A673 (cell line): ENCODE measurements at places on chromosomes 1 and 21.

- DNase-seq = no peak
Measured at GRCh38 chr1:58574816-58575215, 2.2 kb downstream of the TACSTD2 start.

DNA sequence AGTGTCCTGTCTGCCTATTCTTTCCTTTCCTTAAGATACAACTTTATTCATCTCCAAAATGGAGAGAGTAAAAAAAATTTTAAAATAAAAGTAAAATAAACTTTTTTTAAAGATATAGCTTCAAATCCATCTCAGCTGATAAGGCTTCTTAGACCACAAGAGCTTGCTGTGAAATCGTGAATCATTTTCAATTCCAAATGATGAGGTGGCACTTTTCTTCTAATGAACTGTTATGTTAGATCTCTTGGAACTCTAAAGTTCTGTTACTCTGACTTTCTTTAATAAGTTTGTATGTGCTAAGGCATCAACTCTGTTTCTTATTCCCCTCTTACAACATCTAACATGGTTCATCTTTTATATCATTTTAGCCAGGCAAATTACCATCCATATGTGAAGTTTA lies 4.5 kb downstream of the SH3GLB1 start:
- DNase-seq = no peak

DNA sequence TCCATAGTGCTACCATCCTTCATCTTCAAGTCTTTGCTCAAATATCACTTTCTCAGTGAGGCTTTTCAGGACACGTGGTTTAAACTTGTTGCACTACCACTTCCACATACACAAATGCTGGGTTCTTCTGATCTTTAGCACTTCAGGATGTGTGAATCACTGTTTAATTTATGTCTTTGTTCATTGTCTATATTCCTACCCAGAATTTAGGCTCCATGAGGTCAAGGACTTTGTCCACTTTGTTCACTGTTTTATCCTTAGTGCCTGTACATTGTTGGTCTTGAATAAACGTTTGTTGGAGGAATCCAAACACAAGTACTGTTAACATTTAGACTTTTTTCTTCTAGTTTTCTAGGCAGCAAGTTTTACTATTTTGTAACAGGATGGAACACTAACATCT lies 42.6 kb upstream of the RALGPS2 start:
- no peak for DNase-seq

- no peak for DNase-seq
Measured at GRCh38 chr1:218665221-218665620, 320.1 kb downstream of the TGFB2 start.

DNA sequence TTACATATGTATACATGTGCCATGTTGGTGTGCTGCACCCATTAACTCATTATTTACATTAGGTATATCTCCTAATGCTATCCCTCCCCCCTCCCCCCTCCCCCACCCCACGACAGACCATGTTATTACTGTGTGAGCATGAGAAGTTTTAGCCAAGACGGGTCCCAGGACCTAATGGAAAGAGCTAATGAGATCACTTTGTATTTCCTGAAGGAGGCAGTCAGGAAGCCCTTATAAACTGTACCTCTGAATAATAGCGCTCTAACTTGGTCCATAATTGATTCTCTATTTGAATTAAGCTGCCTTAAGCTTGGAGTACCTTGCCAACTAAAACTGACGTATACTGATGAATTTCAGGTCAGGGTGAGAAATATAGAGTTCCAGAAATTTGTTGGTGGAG lies 4.1 kb upstream of the NEGR1 start:
- DNase-seq = peak; percentile 12

DNA sequence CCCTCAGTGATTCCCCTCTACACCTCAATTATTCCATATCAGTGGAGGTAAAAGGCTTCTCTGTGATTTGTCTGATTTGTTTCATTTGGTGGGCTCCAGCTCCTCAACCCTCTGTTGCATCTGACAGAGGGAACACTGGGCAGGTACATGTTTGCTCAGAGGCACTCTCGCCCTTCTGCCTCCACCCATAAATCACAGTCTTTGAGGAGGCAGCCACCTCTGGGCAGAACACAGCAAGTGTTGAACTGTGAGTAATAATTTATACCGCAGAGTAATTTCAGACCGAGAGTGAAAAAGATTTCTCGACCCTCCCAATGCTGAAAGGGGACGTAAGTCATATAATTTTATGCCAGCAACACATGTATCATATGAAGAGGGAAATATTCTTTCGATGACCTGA lies 330.1 kb upstream of the PBX1 start:
- no peak for DNase-seq

DNA sequence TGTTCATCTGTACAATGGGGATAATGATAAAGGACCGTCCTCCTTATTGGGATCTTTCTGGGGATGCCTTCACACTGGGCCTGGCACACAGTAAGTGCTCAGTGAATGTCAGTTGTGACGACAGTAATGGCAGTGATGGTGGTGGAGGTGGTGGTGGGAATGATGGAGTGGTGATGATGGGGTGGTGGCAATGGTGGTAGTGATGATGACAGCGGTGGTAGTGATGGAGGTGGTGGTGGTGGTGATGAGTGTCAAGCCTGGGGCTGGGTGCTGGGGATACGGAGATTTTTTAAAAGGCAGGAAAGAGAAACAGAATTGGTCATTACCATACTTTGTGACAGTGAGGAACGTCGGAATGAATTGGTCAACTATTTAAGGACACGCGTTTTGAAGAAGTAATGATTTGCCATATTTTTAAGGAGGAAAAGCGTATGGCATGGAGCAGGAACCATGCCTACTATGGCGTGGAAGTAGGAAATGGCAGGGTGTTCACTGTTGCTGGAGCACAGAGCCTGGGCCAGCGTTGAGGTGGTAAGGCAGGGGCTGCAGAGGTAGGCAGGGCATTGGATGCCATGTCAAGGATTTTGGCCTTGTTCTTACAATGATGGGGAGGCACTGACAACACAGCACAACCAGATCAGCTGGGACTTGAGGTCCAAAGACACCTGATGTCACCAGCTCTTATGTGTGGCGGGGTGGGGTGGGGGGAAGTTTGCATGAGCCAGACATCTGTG lies 128.7 kb downstream of the ACTL8 start:
- no peak for DNase-seq

GRCh38 chr1:184691719-184692324 lies 62.8 kb downstream of the EDEM3 start:
- DNase-seq = peak; percentile 72

GRCh38 chr1:199161319-199161680 lies 522.5 kb downstream of the PTPRC start:
- DNase-seq = peak; percentile 84

DNA sequence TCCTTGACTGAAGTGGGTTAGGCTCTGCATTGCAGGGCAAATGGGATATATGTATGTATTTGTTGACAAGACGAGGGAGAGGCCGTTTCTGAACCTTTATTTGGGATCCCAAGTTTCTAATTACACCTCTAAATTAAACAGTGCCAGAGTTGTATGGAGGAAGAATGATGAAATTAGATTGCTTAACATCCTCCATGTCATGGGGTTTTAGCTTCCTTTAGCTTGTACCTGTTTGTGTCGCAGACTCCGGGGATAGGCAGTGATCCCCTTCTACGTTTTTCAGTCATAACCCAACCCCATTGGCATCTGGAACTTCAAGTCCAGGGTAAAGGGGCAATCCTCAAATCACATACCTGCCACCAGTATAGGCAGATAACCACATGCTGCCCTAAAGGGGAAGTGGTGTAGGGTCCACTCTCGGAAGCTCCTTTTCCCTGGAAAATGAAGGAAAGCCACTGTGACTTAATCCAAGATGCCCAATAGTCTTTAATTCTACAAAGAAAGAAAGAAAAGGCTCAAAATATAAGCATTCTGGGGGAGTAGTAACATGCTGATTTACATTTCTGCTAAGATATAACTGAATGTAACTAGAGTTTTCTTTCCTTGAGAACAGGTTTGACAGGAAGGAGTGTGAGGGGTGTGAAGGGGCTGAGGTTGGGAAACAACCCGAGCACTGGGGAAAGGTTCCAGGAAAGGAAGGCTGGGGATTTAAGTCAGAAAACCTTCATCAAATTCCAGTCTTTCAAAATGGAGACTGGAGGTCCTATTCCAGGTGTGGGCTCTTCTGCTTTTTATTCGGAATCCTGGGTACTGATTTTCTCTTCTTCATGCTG lies 77.6 kb downstream of the RGL1 start:
- DNase-seq = no peak

DNA sequence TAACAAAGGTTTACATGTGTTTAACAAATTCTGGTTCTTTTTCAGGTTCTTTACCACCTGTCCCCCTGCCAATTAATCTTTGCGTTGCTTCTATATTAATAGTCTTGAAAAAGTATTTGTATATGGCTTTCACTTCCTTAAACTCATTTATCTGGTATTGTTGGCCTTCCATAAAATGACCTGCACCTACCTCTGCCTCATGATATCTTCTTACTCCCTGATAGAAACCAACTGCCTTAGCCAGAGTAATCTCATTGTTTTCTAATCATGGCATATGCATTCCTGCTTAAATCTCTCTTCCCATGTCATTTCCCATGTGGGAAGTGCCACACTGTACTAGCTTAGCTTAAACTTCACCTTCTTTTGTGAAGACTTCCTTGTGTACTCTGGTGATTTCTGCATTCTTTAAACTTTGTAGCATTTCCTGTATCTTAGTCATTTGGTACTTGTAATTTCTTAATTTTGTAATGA lies 8.7 kb downstream of the SMG7 start:
- DNase-seq = peak; percentile 24

- DNase-seq = no peak
Measured at GRCh38 chr21:34576041-34576511, 38.8 kb downstream of the RCAN1 start.

- DNase-seq = peak; percentile 98
Measured at GRCh38 chr1:46522184-46522968, 29.1 kb downstream of the KNCN start.

- DNase-seq = peak; percentile 93
Measured at GRCh38 chr21:20997636-20998455, at the start of gene NCAM2. TSS of gene NCAM2 (plus strand) at chr21:20998409.

- DNase-seq = no peak
Measured at GRCh38 chr21:39658066-39658465, 45.3 kb downstream of the B3GALT5 start.

DNA sequence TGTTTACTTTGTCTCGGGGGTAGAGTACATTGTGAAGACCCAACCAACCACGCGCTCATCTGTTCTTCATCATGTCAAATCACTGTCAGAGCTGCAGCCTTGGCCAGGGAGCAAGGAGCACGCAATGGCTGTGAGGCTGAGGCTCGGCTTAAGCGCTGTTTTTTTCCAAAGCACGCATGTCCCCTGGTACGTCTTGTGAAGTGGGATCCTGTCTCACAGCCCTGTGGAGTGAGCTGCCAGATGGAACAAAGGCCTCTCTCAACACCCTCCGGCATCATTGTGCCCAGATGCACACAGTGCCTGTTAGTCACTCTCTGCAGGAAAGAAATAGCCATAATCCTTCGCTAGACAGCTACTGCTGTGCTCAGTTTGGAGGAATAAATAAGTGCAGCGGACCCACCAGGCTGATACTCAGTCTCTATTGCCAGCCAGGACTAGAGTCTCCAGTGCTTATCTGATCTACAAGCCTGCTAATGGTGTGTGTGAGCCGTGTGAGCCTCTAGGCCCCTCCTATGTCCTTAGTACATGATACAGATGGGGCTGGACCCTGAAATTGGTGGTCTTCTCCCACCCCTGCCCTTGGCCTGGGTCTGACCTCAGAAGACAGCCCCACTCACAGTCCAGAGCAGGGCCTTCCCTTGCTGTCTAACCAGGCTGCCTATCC lies 91.3 kb upstream of the COA6 start:
- peak; percentile 54 for DNase-seq

DNA sequence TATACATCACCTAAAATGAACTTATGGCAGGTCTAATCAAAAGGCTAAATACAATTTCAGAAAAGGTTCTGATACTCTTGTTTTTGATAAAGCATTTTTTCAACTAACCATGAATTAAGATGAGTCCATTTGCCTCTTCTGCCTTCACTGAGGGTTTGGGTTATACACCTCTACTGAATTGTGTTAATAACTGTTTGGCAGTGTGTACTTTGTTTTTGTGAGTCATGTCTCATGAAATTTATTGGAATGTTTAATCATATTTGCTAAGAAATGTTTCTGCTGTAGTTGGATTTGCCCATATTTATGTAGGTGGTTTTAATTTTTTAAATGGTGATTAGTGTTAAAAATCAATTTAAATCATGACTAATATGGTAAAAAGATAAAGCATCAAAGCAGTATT lies 190.5 kb downstream of the HS2ST1 start:
- no peak for DNase-seq

GRCh38 chr1:235997931-235998330 lies 67.0 kb downstream of the NID1 start:
- no peak for DNase-seq

DNA sequence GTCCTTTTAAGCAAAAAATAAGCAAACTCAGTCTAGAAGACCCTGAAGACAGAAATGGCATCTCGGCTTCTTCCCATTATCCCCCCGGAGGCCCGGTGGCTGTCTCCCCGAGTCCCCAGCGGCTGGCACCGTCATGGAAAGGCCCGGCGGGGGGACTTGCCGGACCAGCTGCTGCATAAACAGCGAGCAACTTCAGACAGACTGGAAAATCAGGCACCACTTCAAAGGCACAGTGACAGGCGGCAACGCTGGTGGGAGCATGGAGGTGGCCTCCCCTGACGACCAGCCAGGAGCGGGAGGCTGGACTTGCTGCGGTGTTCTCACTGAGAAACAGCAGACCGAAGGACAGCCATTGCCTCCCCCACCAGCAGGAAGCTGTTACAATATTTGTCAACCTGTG lies 18.4 kb upstream of the C1QA start:
- no peak for DNase-seq

- peak; percentile 57 for DNase-seq
Measured at GRCh38 chr1:162633081-162633762, 958 bp downstream of the DDR2 start.

DNA sequence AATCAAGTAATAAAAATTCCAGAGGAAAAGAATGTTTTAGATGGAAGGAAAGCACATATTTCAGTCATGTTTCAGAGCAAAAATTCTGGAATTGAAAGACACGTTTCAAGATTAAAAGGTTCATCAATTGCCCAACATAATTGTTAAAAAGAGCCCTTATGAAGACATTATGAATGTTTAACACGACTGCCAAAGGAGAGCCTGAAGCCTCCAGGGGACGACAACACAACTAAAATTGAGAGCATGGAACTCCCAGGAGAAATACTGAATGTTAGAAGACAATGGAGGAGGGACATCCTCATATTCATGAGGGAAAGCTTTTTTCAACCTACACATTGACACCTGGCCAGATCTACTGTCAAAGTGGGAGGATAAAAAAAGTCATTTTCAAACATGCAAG lies 16.0 kb downstream of the OR2T11 start:
- peak; percentile 89 for DNase-seq

DNA sequence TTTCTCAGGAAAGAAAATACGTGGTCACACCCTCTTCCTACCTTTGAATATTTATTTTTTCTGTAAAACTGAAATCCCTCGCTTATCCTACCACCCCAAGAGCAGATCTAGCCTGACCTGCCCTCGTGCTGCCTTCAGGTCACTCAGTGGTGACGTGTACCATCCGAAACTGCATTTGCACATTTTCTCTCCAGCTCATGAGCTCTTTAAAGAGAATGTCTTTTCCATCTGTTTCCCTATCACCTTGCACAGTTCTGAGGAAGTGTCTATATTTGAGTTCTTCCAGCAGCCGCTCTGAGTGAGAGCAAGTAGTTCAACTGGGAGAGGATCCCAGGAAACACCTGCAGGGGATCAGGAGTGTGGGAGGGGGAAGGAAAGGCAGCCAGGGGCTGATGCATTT lies 91.7 kb downstream of the OMA1 start:
- no peak for DNase-seq

GRCh38 chr1:176896216-176896615 lies 268.3 kb downstream of the ASTN1 start:
- DNase-seq = no peak
